ENCODE measurements at places on chromosomes 13 and 19.
A peak's percentile ranks its signal among the peaks of the same experiment; 100 is the strongest.

DNA sequence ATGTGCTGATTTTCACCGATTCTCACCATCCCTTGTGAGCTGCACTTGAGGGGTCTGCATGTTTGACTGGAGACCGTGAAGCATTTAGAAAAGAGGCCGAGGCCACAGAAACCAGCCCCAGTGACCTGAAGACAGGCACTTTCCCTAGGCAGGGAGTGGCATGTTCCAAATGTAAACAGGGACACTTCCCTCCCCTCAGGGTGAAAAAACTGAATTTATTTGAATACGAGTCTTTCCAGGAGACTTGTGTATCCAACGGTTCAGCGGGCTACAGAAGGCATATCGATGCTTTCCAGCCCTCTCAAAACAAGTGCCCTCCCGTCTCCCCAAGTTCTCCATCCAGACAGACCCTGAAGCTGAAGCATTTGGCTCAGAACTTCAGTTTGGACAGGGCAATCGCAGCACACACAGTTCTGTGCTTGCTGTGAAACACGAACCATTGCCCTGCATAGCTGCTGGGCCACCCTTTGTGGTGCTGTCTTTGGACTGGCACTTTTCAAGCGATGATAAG lies 106.1 kb downstream of the ZIC5 start:
- no peak for DNase-seq

GRCh38 chr19:49149652-49150105 lies 5.5 kb downstream of the HRC start:
- DNase-seq = no peak

- DNase-seq = peak; percentile 25
Observed at GRCh38 chr13:51222037-51222685, at the start of gene FAM124A. FAM124A (plus strand) TSS chr13:51222398; CDS start chr13:51222502, 104 bp downstream.

- DNase-seq = no peak
Observed at GRCh38 chr13:20567881-20568528, 1.0 kb downstream of the IFT88 start.

GRCh38 chr19:53880711-53881481 lies 1.1 kb upstream of the PRKCG start:
- no peak for DNase-seq

- DNase-seq = no peak
Observed at GRCh38 chr13:20787180-20787579, 13.4 kb upstream of the EEF1AKMT1 start.

DNA sequence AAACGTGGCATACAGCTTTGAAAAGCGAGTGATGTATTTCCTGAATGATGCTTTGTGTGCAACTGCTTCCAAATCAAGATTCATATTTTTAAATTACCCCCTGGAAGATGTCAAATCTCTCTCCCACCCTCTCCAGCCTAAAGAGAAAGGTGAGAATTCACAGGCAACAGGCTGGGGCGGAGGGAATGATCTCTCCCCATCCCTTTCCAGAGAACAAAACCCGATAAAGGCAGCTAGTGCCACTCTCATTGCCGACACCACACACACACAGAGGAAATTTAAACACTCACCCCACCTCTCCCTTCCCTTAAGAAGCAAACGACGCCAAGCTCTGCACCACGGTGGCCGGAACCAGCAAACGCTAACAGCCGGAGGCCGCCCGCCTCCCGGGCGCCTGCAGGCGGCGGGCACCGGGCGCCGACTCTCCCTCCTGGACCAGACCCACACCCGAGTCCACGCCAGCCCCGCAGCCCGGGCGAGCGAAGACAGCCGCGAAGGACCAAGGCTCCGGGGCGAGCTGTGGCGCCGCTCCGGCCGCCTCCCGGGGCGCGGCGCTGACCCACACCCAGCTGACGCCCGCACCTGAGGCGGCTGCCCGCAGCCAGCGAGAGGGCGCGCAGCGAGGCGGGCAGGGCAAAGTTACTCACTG lies 477 bp downstream of the LNX2 start:
- DNase-seq = peak; percentile 33

DNA sequence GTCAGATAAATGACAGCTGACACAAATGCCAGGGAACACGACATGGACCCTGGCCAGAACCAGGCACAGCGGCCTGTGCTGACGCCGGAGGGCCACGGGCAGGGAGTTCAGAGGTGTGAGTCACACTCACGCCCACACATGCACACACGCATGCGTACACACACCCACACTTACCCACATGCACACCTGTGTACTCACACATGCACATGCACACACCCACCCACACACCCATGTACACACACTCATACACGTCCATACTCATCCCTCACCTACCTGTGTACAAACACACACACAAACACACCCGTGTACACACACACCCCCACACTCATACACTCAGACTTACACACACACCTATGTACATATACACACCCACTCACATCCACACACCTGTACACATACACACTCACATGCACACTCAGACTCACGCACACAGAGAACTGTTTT lies 40.4 kb downstream of the MLLT1 start:
- no peak for DNase-seq

DNA sequence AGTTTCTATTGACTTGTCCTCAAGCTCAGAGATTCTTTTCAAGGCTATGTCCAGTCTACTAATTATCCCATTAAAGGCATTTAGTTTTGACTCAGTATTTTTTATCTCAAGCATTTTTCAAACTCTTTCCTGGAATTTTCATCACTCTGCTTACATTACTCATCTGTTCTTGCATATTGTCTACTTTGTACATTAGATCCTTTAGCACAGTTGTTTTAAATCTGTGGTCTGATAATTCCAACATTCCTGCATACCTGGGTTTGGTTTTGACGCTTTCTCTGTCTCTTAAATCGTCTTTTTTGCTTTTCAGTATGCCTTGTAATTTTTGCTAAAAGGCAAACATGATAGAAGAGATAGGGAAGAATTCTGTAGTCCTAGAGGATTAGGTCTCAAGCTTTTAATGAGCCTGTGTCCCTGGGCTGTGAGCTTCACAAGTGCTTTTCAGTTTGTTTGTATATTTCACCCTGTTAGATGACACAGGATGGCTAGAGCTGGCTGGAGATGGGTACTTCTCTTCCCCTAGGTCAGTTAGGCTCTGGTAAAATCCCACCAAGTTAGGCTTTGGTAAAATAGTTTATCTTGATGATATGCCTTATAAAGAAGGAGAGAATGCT lies 46.1 kb upstream of the GPC6 start:
- DNase-seq = no peak

- DNase-seq = no peak
Observed at GRCh38 chr19:29606420-29606747, 301 bp downstream of the POP4 start.

Data from CD4-positive, alpha-beta T cell treated with Interleukin-15 for 1 hour (primary cell).